A172 (cell line): ENCODE measurements at places on chromosomes 16 and 17. TPM values are rescaled to one million over a fixed set of nuclear protein-coding genes. Genes with fewer than 3 reads are reported as not detected.
A peak's percentile ranks its signal among the peaks of the same experiment; 100 is the strongest.

DNA sequence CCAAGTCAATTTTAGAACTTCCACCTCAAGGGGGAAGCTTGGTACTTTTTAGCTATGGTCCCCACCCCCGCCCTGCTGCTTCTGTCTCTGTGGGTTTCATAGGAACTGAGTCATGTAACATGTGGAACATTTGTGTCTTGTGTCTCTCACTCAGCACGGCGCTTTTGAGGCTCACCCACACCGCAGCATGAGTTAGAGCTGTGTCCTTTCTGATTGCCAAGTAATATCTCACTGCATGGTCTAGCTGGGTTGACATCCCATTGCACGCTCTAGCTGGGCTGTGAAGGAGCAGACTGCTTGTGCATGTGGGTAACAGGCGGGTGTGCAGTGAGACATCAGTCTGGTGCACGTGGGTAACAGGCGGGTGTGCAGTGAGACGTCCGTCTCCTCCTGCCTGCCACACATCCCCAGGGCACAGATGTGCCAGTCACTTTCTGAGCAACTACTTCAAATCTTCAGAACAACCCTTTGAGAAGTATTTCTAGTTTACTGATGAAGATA is 26.4 kb upstream of the SLC7A5 start:
- DNase-seq: peak; percentile 16

- DNase-seq: no peak
Measured at GRCh38 chr17:31875081-31875480, 16.0 kb upstream of the COPRS start.

The TNFRSF12A gene
- total RNA-seq: 510 and 551 TPM in 2 replicates

The PRSS53 gene
- 2.0 and 3.5 TPM in 2 replicates for total RNA-seq

The PLSCR3 gene
- total RNA-seq: 73.2 and 74.7 TPM in 2 replicates

The OR2C1 gene
- total RNA-seq: not detected in 2 replicates
